ENCODE measurements at places on chromosomes 13 and 19.

- no peak for DNase-seq
These were observed 42.2 kb downstream of the BRD4 start for GRCh38 chr19:15290166-15290565.

DNA sequence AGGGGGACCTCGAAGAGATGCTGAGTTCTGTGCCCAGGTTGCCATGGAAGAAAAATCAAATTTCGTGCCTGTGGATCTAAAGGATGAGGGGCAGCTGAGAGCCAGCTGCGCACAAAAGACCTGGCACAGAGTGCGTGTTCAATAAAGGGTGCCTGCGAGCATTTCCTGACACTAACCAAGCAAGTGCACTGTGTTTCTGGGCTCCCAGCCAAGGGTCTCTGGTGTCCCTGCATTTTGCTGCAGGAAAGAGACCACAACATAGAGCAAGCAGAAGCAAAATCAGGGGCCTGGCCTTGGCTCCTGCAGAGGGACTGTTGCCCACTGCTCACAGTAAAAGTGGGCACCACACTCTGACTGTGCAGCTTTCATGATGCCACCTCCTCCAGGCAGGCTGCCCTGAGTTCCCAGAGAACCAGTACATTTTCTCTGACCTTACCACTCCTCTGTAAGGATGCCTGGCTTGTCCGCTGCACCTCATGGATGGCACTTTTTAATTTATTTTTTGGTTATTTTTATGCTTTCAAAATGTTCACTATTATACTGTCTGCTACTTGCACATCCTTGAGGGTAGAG lies 70.8 kb upstream of the GPR12 start:
- DNase-seq: no peak

GRCh38 chr13:106182404-106182803 lies 353.1 kb downstream of the EFNB2 start:
- no peak for DNase-seq

GRCh38 chr13:52026246-52026626 lies 1.7 kb downstream of the UTP14C start:
- no peak for DNase-seq

DNA sequence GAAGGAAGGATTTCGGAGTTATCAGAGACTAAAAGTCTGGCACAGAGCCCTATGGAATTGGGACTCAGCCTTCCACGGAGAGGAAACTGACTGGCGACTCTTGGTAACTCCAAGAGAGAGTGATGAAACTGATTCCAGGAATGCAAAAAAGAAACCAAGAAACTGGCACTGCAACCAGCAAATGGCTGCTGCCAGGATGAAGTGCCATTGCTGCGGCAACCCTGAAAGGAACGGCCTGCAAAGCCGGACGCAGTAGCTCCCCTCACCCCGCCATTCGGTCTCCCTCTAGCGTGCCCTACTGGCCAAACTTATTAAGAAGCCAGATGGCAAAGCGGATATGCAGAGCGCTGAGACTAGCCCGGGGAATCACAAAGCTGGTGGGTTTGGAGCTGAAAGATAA lies 236.0 kb downstream of the PCDH9 start:
- peak; percentile 50 for DNase-seq

- DNase-seq: no peak
These were observed 134.3 kb upstream of the MYO16 start for GRCh38 chr13:108494991-108495645.

DNA sequence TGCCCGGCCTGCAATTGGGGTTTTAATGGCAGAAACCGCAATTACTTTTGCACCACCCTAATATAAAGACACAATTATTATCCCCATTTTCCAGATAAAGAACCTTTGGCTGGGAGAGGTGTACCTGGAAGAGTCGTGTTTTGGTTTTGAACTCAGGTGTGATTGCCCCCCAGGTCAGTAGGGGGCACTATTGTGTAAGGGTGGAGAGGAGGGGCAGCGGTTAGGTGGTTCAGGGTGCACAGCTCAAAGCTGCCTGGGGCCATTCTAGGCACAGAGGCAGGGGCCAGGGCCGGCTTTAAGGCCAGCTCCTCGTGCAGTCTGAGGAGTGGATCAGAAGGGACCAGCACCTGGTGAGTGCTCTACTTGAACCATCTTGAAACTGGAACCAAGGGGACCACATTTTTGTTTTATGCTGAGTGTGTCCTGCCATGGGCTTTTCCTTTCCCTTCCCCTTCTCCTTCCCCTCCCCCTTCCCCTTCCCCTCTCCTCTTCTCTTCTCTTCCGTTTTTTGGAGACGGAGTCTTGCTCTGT lies 5.8 kb upstream of the FCGRT start:
- no peak for DNase-seq

DNA sequence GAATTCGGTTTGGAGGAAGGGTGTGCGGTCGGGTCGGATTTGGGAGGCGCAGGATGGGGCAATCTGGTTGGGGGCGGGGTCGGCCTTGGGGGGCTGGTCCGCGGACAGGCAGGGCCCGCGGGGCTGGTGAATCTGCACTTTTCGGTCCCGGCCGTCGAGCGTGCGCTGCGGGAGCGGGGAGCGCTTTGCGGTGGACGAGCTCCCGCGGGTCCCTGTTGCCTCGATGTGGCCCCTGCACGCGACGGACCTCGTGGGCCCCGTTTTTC lies 11.9 kb downstream of the PEAK3 start:
- no peak for DNase-seq

- DNase-seq: no peak
These were observed 843 bp downstream of the MEX3D start for GRCh38 chr19:1567116-1567847.

DNA sequence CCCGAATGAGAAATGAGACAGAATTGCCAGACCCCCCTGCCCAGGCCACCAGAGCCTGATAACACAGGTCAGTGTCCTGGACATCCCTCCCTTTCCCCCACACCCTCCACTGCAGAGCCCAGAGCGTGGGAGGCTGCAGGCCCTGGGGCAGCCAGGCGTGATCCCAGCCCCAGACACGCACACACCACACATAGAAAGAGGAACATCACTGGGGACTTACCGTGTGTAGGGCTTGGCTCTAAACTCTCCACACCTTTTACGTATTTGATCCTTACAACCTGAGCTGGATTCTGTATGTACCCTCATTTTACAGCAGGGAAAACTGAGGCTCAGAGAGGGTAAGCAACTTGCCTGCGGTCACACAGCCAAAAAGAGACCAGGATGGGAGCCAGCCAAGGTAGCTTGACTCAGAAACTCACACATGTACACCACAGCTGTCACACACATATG lies 334 bp upstream of the ANGPTL6 start:
- no peak for DNase-seq

DNA sequence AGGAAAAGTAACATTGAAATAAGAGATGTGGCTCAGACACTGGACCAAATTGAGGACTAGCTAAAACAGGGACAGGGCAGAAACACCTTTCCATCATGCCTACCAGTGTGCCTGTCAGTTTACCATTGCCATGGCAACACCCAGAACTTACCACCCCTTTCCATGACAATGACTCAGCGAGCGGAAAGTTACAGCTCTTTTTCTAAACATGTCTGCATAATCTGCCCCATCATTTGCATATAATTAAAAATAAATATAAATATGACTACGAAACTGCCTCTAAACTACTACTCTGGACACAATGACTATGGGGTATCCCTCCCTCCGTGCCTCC lies 96.0 kb downstream of the UBL3 start:
- peak; percentile 52 for DNase-seq

GRCh38 chr19:6685482-6685881 lies 15.5 kb upstream of the TNFSF14 start:
- no peak for DNase-seq

- no peak for DNase-seq
These were observed 36.0 kb downstream of the URI1 start for GRCh38 chr19:29978080-29978479.

DNA sequence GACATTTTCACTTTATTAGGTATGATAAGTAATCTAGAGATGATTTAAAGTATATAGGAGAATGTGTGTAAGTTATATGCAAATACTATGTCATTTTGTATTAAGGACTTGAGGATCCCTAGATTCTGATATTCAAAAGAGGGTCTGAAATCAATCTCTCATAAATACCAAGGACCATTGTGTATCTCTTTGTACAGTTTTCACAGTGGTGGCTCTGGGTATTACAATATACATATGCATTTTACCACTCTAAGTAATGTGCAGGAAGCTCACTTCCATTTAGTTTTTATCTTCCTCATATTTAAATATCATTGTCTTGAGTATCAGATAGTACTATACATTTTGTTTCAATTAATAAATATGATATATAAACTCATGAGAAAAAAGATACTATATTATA lies 862.6 kb upstream of the PCDH20 start:
- DNase-seq: no peak

- no peak for DNase-seq
These were observed 1778.7 kb upstream of the MIR17HG start for GRCh38 chr13:89568746-89569145.

DNA sequence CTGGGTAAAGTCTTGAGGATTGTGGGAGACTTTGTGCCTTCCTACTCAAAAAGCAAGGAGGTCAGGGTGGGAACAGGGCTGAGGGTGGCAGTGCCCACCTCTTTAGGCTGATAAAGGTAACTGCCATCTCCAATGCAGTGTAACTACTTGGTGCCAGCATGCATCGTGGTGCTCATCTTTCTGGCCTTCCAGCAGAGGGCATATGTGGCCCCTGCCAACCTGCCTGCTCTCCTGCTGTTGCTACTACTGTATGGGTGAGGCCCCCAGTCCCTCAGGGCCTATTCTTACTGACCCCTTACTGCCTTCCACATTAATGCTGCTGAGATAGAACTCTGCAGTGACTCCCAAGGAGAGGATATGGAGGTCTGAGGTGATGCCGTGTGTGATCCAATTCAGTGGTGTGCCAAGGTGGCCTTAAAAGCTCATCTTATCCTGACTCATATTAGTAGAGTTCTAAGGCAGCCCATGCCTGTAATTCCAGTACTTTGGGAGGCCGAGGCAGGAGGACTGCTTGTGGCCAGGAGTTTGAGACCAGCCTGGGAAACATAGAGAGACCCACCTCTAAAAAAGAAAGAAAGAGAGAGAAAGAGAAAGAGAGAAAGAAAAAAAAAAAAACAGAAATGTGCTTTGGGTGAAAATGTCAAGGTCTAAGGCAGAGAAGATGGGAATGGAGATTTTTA lies 9.7 kb upstream of the ARHGAP45 start:
- DNase-seq: no peak

All from iPS DF 19.7 (cell line).